H4 (cell line): ENCODE measurements at places on chromosomes 7 and 10. TPM values are rescaled to one million over a fixed set of nuclear protein-coding genes. Genes with fewer than 3 reads are reported as not detected.
A peak's percentile ranks its signal among the peaks of the same experiment; 100 is the strongest.

GRCh38 chr7:1403638-1404459, 55.4 kb downstream of the MICALL2 start:
- peak; percentile 95 for DNase-seq

DNA sequence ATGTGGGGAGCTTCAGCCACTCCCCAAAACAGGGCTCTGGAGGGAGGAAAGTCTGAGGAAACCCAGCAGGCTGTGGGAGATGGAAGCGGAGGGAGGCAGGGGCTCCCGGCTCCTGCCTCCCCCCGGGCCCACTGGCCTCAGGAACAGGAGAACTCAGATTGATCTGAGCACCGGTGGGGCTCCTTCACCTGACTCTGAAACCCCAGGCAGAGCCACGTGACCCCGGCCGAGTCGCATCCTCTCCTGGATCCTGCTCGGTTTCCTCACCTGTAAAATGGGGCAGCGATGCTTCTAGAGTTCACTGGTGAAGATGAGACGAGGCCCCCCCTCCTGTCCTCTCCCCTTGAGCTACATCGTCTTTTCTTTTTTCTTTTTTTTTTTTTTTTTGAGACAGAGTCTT, 33.6 kb downstream of the TCERG1L start:
- no peak for DNase-seq

Gene NEUROG3
- total RNA-seq: 0.14 TPM in 1 of 2 replicates, not detected in the other

Gene FGFR2
- 3.7 and 5.0 TPM in 2 replicates for total RNA-seq

Gene BMPR1A
- 29.3 and 32.2 TPM in 2 replicates for total RNA-seq

Gene SLC16A9
- 7.2 and 13.7 TPM in 2 replicates for total RNA-seq

DNA sequence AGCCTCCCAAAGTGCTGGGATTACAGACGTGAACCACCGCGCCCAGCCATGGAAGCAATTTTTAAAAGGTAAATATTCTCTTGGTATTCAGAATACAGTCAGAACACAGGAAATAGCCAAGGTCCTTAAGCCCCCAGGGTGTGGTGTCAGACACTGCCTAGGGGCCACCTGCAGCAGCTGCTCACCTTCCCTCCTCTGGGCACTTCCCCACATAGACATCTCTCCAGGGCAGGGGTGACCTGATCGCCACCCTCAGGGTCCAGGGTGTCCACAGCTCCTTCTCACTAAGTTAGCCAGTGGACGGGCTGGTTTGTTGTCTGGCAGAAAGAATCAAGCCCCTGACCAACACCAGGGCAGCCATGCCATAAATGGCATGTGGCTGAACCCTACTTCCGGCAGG, 15.9 kb downstream of the URGCP start:
- DNase-seq: no peak

Gene SPDYE16
- total RNA-seq: not detected in 2 replicates

GRCh38 chr10:77027141-77027540, 610.5 kb downstream of the KCNMA1 start:
- no peak for DNase-seq

Gene LDB3
- total RNA-seq: 0.08 and 0.16 TPM in 2 replicates

GRCh38 chr10:80515511-80515910, 22.2 kb upstream of the SH2D4B start:
- DNase-seq: no peak

DNA sequence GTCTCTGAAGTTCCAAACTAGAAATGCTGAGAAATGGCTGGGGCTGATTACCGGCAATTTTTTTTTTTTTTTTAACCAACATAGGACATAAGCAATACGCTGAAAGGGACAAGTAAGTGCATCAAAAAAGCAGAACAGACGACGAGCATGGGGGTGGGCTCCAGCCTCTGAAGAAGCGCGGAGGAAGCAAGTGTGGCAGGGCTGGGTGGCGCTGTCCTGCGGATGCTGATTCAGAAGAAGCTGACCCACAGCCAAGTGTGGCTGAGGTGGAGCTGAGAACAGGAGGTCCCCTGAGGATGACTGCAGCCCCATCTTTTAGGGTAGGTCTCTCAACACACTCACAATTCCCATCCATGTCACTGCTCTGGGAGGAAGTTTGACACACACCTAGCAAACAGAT, 65.6 kb downstream of the CTBP2 start:
- DNase-seq: no peak

- DNase-seq: no peak
Observed at GRCh38 chr7:91299952-91300775, 35.9 kb downstream of the FZD1 start.

GRCh38 chr7:144528536-144529045, 125.1 kb upstream of the NOBOX start:
- DNase-seq: peak; percentile 17
